CD4-positive, alpha-beta T cell treated with Interleukin-17A for 4 hours (primary cell): ENCODE measurements at places on chromosomes 11 and 22.

DNA sequence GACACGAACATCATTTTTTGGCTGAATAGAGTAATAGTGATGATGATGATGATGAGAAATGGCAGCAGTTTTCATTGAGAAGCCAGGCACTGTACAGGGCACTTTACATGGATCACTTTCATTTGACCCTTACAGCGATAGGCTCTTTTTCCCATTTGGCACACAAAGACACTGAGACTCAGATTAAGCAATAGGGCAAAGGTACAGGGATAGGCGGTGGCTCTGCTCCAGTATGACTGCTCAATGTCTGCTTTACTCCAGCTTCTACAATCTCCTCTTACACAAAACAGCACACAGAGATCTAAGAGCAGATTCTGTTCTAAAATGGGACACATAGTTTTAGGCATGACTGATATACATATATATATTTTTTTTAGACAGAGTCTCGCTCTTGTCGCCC, 40.6 kb downstream of the MPPED2 start:
- DNase-seq: no peak

DNA sequence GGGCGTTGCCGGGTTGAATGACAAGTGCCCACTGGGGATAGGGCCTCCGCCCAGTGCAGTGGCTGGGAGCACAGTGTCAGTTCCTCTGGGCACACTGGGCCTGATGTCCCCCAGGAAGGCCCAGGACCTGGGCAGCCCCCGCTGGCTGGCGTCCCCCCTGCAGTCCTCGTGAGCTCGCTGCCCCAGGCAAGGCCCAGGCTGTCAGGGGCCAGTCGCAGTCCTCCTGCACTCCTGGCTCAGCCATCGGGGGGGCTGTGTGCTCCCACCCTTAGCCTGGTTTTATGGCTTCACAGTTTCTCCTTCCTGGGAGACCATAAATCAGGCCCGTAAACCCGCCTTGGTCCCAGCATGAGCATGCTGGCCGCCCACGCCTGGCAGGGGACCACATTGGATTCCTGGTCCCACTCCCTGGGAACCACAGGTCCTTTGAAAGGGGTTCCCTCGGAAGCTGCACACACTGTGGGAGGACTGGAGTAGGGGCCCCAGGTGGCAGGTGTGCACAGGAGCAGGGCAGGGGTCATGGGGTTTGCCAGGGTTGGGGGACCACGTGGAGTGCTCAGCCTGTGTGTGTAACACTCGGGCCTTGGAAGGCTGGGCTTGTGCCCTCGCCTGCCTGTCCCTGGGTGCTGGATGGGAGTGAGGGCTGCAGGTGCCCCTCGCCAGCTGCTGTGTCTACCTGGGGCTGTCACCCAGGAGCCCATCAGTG, 113.6 kb downstream of the KCNQ1OT1 start:
- no peak for DNase-seq

GRCh38 chr11:93490996-93491618, 52.1 kb downstream of the SMCO4 start:
- no peak for DNase-seq

- DNase-seq: peak; percentile 91
Observed at GRCh38 chr22:39661842-39662685, 91.5 kb downstream of the CACNA1I start.

GRCh38 chr22:47533961-47534803, 771.7 kb downstream of the TBC1D22A start:
- no peak for DNase-seq

GRCh38 chr11:119056421-119056999, 495 bp downstream of the HYOU1 start:
- DNase-seq: peak; percentile 46

DNA sequence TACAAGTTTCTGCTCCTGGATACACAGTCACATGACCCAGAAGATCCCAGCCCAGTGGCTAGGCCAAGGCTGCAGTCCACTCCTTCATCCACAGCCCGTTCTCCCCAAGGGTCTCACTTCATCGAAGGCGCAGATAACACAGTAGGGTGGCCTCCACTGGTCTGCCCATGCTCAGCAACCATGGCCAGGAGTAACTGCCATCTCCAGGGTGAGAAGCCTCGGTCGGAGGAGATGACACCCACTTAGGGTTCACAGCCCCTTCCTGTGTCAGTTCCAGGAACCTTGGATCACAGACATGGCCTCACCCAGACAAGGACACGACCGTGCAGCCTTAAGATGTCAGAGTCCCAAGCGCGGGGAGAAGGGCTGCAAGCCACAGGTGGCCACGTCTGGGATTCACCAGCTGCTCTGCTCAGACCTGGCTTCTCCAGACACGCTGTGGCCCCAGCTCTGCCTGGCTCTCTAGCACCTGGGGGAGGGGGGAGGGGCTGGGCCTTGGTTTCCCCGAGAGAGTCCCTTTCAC, 2.6 kb downstream of the BET1L start:
- DNase-seq: no peak

GRCh38 chr11:124674571-124674970, 867 bp downstream of the SPA17 start:
- no peak for DNase-seq

DNA sequence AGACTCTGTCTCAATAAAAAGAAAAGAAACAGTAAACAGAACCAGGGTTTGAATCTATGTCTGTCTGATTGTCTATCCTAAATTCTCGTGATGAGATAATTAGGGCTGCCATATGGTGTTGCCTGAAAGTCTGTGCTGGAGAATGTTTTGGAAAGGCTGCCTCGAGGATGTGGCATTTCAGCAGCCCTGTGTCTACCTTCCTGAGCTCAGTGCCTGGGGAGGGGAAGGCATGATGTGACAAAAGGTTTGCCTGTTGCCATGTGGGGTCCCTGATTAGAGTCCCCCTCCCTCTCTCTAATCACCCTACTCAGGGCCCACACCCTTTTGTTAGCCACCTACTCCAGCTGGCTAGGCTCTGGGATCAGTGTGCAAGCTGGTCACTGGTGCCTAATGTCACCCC, 15.2 kb downstream of the CD82 start:
- no peak for DNase-seq

GRCh38 chr22:17951315-17951714, 73.0 kb downstream of the MICAL3 start:
- no peak for DNase-seq

- DNase-seq: no peak
Observed at GRCh38 chr22:22425356-22425755, 83.2 kb downstream of the ZNF280B start.
